ENCODE measurements at places on chromosomes 6 and 20.

DNA sequence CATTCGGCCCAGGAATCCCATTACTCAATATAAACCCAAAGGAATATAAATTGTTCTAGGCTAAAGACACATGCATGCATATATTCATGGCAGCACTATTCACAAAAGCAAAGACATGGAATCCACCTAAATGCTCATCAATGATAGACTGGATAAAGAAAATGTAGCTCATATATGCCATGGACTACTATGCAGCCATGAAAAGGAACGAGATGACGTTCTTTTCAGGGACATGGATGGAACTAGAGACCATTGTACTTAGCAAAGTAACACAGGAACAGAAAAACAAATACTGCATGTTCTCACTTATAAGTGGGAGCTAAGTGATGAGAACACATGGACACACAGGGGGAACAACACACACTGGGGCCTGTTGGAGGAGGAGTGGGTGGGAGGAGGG lies 769.5 kb downstream of the TBC1D32 start:
- DNase-seq: no peak

GRCh38 chr6:158604048-158604406 lies 40.5 kb downstream of the DYNLT1 start:
- no peak for DNase-seq

DNA sequence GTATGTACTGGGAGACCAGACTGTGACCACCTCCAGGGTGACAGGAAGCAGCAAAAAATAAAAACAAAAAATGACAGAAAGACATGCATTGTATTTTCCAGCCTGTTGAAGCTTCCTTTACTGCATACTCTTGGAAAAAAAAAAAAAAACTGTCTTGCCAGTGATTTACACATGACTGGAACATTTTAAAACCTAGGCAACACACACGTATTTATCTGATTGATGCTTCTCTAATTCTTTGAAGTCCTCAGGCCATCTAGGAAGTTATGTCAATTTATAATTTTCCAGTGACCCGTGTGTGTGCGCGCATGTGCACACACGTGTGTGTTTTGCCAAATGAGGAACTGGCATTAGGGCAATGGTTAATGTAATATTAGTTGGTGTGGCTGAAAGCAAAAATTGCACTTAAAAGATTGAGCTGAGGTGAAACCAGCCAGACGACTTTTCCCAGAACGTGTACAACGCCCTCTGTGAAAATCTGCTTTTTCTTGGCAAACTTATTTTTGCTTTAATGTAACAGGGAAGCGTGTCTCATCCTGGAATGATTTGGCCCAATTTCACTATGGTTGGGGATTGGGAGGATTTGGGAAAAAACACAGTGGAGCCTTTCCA lies 315.2 kb downstream of the TFAP2A start:
- DNase-seq: no peak

- DNase-seq: no peak
These were observed 91.7 kb downstream of the SCML4 start for GRCh38 chr6:107732461-107732860.

GRCh38 chr6:100363651-100364050 lies 101.1 kb downstream of the SIM1 start:
- no peak for DNase-seq

- no peak for DNase-seq
These were observed 137.9 kb downstream of the VEGFA start for GRCh38 chr6:43907789-43908472.

DNA sequence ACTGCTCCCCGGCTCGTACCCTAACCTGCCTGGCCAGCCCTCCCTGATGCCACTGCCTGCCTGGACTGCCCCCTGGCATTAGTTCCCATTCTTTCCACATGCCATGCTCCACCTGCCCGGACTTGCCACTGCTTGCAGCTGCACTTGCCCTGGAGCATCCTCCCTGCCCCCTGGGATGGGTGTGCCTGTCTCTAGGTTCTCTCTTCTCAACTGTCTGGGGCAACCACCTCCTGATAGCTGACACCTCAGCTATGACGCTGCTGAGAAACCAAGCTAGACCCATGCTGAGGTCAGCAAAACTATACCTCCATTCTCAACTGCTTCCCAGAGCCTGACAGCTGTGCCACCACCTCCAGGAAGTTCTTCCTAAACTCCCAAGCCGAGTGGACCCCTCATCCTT lies 72.1 kb downstream of the PERP start:
- DNase-seq: no peak
